ENCODE measurements at places on chromosomes 2 and 18. TPM values are rescaled to one million over a fixed set of nuclear protein-coding genes. Genes with fewer than 3 reads are reported as not detected.

GRCh38 chr2:26453421-26454329, 24.2 kb downstream of the OTOF start:
- DNase-seq = no peak

GRCh38 chr2:4175343-4175742, 472.0 kb downstream of the DCDC2C start:
- no peak for DNase-seq

- DNase-seq = no peak
Observed at GRCh38 chr2:167471734-167472133, 583.5 kb downstream of the XIRP2 start.

DNA sequence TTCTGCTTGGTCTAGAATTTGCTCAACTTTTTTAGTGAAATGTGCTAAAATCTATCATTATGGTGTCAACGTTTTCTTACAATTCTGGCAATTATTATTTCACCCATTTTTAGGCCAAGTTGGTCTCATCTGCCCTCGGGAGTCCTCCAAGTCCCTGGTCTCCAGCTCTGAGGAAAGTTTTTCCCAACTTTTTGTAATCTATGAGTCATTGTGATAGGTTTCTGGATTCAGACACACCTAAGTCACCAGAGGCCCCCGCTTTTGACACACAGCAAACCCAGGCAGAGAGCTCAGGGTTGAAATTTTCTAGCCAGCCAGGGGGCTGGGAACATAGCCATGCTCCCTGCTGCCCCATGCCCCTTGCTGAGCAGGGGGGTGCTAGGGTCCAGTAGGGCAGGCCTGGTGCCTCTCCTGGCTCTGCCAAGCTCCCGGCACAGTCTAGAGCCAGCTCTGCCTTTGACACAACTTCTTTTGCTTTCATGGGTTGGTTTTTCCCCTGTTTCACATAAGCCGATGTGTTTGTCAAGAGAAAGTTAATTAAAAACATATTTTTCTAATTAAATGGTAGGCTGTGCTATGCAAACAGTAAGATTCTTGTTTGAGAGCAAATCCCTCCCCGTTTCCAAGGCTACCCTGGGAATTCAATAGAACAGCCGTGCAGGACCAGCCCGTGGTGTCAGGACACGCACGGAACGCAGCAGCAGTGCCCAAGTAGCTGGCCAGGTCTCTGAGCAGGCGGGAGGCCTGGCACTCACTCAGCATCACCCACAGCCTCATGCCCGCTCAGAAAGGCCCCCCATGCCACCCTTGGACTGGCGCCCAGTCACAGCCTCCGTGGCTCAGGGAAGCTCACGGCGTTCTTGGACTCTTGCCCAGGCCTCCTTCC, 25.5 kb upstream of the SNED1 start:
- no peak for DNase-seq

DNA sequence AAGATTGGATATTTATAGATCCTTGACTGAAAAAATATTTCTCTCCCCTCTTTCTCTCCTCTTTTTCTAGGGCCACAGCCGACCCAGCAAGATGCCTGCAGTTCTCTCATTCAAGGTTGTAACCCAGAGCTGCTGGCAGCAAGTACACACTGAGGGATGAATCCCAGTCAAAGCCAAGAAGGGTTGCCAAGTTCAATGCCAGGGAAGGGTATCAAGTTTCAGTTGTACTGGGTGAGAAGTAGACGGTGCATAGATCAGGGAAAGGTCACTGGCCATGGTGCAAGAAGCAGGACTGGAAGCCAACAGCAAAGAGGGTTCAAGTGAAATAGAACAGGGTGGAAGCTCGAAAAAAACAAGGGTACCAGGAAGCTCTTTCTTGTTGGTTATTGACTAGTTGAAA, 170.2 kb downstream of the NRP2 start:
- DNase-seq = no peak

DNA sequence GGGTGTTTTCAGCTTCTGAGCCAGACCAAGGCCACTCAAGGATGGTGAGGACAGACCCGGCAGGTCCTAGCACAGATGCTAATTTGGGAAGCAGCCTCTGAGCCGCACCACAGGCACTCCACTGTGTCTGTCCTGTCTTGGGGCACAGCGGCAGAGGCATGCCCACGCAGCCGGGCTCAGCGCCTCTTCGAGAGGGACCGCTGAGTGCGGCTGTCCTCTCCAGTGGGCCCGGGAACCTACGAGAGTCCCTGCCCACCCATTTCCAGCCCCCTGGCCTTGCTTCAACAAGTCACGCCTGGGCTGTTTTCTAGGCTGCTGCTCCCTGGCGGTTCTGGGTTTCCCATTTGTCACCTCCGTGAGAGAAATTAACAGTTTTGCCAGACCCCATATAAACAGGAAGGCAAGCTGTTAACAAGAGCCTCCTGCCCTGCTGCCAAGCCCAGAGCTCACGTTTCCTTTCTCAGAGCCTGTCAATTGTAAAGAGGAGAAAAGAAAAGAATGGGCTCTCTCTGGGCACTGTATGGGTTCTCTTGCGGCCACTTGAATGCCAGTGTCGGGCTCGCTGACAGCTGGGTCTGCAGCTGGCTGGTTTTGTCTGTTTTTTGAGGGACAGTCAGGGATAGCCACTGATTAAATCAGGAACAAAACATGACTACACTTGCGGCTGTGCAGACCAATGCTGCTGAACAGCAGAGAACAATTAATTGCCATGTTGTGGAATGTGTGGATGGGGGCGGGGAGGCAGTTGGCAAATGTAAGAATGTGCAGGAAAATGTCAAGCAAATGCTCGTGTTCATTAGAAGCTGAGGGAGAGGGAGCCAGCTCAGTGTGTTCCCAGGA, 30.6 kb downstream of the TMEM17 start:
- DNase-seq = no peak

GRCh38 chr2:569681-570080, 107.5 kb downstream of the TMEM18 start:
- DNase-seq = no peak

DNA sequence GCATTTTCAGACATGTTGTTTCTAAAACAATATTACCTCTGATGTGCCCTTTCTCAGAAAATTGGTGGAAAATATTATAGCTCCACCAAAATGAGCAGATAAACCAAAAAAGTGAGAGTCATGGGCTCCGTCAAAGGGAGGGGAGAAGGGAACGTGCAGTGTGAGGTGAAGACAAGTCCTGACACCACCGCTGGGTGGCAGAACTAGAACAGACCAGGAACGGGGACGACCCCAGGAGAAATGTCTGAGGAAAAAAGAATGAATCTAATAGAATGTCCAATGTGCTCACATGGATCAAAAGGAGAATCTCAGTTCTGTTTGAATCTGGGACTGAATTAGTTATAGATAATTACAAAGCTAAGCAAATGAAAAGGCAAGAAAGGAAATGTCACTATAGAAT, 22.6 kb upstream of the BCL2 start:
- DNase-seq = no peak

Gene SKA1
- not detected for total RNA-seq

Measured in thoracic aorta (tissue), 2 donors.